Stimulated activated CD8-positive, alpha-beta memory T cell treated with anti-CD3 and anti-CD28 coated beads, Interleukin-2, amount 100 ng/mL, for 1 hour (primary cell): ENCODE measurements at places on chromosomes 12 and 14.

GRCh38 chr12:129588142-129588541 lies 315.7 kb downstream of the TMEM132D start:
- no peak for DNase-seq

DNA sequence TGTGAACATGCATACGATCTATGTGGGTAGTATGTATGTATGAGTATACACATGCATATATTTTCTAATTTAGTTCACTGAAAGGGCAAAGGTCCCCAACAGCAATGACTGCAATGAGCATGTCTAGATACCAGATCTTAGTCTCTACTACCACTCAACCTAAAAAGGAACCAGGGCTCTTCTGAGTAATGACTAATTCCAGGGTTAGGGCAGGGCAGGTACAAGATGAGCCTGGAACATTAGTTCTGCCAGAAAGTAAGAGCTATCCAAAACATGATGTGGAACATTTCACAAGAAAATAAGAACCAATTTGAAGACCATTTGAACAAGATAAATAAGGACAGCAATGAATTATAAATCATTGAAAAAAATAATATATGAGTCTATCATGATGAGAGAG lies 91.3 kb upstream of the PDZRN4 start:
- no peak for DNase-seq

DNA sequence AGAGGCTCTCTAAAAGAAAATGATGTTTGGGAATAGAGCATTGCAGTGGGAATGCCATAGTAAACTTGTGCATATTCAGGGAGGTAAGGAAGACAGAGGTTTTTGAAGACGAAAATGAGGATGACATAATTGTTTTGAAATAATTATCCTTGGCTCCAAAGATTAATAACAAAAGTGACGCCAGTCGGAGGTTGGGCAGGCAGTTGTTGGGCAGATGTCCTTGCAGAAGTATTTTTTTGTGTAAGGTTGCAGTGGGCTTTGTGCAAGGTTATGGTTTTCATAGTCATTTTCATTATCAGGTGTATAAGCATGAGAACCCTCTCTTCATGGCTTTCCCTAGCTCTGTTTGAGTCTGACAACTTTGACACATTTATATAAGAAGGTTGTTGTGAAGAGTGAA lies 35.3 kb downstream of the METAP2 start:
- no peak for DNase-seq

DNA sequence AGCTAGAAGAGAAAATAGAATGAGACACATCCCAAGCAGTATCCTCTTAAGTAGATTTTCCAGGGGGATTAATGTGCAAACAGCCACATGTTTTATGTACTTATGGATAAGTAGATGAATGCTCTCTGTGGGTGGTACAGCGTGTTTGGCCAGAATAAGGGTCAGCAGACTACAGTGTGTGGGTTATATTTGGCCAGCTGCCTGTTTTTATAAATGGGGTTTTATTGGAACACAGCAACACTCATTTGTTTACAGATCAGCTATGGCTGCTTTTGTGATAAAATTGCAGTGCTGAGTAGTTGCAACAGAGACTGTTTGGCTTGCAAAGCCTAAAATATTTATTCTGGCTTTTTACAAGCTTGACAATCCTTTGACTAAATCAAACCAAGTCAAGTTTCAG lies 780.2 kb upstream of the SEL1L start:
- no peak for DNase-seq

DNA sequence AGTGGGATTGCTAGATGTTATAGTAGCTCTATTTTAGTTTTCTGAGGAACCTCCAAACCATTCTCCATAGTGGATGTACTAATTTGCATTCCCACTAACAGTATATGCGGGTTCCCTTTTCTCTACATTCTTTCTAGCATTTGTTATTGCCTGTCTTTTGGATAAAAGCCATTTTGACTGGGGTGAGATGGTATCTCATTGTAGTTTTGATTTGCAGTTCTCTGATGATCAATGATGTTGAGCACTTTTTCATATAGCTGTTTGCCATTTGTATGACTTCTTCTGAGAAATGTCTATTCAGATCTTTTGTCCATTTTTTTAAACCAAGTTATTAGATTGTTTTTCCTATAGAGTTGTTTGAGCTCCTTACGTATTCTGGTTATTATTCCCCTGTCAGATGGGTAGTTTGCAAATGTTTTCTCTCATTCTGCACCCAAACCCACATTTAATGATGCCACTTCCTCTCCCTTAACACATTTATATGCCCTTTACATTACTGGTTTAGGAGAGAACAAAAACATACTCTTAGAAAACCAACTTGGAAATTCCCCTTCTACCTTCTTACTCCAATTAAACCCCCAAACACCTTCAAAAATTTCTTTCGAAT lies 48.2 kb downstream of the NELL2 start:
- DNase-seq = no peak

DNA sequence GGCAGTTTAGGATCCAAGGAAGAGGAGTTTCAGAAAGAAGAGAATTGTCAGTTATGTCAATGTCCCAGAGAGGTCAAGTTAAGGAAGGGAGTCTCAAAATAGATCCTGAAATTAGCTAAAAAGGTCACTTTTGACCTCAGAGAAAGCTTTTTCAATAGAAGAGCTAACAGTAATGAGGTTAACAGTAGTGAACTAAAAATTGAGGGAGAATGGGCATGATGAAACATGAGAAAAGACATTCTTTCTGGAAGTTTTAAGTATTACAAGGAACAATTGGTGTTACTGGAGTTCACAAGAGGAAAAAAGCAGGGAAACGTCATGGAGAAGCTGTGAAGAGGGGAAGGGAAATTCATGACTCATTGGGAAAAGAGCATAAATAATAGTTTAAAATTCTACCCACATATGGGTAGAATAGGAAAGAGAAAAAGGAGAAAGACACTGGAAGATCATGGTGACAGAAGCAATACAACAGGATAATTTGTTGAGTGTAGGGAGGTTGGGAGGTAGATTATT lies 381.2 kb upstream of the FAR2 start:
- no peak for DNase-seq

- DNase-seq = no peak
These were observed 2.2 kb downstream of the CDK2AP1 start for GRCh38 chr12:123269395-123269892.

- no peak for DNase-seq
These were observed 527 bp upstream of the ATP23 start for GRCh38 chr12:57940915-57941164.

DNA sequence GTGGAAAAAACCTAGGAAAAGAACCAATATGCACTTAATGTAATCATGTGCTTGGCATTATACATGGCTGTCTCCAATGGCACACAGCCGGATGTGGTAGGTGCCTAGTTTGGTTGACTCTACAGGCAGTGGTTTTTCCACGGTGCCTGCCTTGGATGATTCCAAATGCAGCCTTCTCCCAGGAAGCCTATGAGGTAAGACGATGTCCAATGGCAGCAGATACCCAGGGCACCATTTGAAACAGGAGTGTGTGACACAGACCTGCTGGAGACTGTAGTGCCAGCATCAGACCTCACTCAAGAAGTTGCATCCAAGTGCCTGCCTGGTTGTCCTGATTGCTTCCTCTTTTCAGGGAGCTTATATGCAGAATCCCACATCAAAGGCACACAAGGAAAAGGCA lies 88.0 kb upstream of the VASH1 start:
- no peak for DNase-seq

DNA sequence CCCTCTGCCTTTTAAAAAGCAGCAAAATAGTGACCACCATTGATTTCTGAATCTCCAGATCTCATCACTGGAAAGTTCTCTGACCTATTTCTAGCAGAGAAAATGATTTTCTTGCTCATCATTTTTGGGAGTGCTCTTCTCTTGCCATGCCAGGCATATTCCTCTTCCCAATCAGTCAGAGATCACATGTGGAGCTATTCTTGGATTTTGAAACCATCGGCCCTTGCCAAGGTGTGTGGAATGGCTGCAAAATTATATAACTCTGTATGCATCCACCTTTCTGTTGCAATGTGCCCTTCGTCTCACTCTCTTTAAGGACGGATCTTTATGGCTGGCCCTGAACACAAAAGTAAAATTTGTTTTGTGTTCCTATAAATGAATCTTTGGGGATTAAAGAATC lies 25.5 kb upstream of the LDHB start:
- DNase-seq = no peak

DNA sequence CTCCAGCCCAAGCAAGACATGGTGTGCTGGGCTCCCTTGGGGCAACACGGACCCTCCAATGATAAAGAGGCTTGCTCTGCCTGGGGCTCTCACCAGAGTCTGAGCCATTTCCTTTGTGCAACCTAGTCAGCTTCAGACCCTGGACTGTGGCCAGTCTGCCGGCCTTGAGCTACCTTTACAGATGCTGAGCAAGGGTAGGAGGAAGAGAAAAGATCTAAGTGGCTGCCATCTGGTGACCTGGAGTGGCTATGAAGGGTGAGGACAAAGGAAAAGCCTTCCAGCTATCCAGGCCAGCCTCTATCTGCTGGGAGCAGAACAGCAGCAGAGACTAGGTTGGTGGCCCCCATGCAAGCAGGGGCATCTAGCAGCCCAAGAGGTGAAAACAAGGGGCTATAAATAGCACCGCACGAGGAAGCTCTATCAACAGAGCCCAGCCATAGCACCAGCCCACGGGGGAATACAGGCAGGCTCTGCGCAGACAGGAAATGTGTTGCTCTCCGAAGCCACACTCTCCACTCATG lies 230.1 kb downstream of the FOXN3 start:
- DNase-seq = no peak

DNA sequence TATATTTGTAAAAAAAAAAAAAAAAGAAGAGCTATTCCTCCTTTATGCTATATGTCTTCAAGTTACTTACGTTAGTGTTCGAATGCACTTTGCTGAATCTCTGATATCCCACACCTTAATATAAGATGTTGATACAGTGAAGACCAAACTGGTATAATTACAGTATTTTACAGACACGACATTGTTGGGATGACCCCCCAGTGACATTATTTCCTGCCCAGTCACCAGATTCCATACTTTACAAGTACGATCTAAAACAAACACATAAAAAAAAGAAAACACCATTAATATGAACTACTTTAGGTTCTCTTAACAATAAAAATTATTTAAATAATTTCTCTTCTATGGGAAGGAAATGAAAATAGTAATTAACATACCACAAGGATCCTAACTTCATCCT lies 133.4 kb downstream of the KIF21A start:
- no peak for DNase-seq

DNA sequence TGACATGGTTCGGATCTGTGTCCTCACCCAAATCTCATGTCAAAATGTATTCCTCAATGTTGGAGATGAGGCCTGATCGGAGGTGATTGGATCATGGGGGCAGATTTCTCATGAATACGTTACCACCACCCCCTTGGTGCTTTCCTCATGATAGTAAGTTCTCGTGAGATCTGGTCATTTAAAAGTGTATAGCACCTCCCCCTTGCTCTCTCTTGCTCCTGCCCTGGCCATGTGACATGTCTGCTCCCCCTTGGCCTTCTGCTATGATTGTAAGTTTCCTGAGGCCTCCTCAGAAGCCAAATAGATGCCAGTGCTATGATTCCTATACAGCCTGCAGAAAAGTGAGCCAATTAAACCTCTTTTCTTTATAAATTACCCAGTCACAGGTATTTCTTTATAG lies 7.1 kb downstream of the OR6C68 start:
- no peak for DNase-seq

GRCh38 chr14:43260056-43260455 lies 1247.0 kb downstream of the FSCB start:
- no peak for DNase-seq

GRCh38 chr12:57498571-57498970 lies 10.7 kb downstream of the MARS1 start:
- no peak for DNase-seq

DNA sequence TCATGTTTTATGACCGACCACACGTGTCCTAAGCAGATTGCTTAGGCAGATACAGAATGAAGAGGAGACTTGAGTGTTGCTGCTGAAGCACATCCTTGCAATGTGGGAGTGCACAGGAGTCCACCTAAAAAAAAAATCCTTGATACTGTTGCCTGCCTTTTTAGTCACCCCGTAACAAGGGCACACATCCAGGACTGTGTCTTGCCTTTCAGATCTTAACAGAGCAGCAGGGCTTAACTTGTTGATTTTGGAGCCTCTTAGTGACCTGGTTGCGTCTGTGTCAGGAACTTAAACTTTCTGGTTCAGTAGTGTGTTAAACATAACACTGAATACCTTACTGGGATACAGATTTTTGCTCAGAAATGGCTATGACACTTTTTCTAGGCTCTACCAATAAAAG lies 6.5 kb downstream of the EIF2B2 start:
- DNase-seq = no peak

- no peak for DNase-seq
These were observed 14.3 kb upstream of the ZFP36L1 start for GRCh38 chr14:68807148-68807600.

DNA sequence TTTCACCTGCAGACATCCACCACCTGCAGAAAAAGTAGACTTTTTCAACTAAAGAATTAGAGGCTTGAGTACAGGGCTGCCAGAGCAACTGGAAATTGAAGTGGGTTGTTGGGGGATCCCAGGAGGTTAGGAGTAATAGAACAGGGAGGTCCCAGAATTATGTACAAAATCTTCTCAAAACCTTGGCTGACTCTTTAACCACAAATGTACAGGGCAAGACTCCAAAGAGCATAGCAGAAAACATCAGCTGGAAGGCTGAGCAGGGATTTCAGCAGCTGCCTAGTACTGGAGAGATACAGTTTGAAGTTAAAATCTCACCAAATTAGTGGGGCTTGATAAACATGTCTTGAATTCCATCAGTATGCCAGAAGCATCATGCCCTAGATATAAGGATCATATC lies 191.6 kb downstream of the CRADD start:
- DNase-seq = no peak

GRCh38 chr12:130916241-130916911 lies 37.3 kb upstream of the ADGRD1 start:
- no peak for DNase-seq

DNA sequence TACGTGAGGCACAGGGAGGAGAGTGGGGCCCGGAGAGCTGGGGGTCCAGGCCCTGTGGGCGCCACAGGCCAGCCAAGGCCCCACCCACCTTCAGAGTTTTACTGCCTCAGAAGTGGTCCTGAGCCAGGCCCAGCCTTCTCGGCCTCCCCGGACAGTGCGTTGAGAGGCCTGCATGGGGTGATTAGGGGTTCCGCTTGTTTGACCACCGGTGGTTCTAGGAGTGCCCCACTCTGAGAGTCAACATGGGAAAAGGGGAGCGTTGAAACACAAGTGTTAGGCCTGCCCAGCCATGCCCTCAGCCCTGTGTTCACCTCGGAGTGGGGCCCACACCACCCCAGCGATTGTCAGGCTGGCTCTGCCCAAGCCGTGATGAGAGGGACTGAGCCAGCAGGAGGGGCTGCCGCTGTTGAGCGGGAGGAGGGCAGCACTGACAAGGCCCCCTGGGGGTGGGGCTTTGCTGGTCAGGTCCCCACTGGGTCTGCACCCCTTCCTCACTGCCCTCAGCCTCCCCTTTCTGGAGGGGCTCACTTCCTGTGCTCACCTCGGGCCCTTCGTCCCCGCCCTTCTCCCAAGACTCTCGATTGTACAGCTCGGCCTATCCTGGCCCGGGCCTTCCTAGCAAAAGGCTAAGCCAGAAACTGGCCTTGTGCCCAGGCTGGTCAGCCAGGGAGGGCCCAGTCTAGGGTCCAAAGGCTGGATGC lies 4.8 kb downstream of the CKB start:
- no peak for DNase-seq

GRCh38 chr12:68904351-68904962 lies 28.5 kb downstream of the CPM start:
- DNase-seq = no peak

- DNase-seq = no peak
These were observed 150.3 kb downstream of the CEP83 start for GRCh38 chr12:94309373-94309772.
